ENCODE measurements at places on chromosomes 6 and 20.

DNA sequence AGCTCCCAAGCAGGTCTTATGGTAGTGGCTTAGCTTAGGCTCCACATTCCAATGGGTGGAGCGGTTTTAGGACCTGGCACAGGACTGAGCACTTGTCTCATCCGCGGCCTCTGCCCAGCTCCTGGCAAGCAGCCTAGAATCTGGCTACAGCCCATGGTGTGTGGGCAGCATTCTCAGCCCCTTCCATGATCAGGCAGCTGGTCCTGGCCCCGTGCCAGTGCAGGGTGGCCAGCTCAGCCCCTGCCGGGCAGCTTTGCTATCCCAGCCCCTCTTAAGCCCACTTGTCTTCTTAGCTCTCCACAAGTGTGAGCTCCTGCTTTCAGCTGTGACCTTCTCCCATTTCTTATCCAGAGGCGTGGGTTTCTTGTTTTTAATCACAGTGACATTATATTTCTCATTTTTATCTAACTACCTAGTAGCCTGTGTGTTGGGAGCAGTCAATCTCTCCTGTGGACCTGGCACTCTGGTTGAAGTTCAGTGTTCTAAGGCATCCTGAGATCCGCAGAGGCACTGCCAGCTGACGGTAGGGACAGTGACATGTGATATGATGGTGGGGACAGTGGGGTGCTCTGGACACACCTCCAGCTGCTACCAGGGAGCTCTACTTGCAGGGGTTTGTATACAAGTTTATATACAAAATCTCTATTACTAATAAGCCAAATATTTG, 119.9 kb upstream of the PRND start:
- DNase-seq: no peak

GRCh38 chr20:9243986-9244385, 175.1 kb downstream of the PLCB4 start:
- no peak for DNase-seq

GRCh38 chr6:53906842-53907241, 112.0 kb downstream of the LRRC1 start:
- DNase-seq: no peak

- DNase-seq: no peak
These were observed 94.4 kb downstream of the SAMD3 start for GRCh38 chr6:130128326-130128725.

- no peak for DNase-seq
These were observed 2.7 kb downstream of the COL21A1 start for GRCh38 chr6:56244528-56245253.
